ENCODE measurements at places on chromosomes 6 and 20.

- DNase-seq: no peak
- no peaks in the 10 kb centered on the region for H3K27me3 ChIP-seq
- H3K4me3 ChIP-seq: no peak overlapping the region
- H3K36me3 ChIP-seq: no peaks in the 10 kb centered on the region
Observed at GRCh38 chr6:162907876-162908481, 180.2 kb downstream of the PACRG start.

DNA sequence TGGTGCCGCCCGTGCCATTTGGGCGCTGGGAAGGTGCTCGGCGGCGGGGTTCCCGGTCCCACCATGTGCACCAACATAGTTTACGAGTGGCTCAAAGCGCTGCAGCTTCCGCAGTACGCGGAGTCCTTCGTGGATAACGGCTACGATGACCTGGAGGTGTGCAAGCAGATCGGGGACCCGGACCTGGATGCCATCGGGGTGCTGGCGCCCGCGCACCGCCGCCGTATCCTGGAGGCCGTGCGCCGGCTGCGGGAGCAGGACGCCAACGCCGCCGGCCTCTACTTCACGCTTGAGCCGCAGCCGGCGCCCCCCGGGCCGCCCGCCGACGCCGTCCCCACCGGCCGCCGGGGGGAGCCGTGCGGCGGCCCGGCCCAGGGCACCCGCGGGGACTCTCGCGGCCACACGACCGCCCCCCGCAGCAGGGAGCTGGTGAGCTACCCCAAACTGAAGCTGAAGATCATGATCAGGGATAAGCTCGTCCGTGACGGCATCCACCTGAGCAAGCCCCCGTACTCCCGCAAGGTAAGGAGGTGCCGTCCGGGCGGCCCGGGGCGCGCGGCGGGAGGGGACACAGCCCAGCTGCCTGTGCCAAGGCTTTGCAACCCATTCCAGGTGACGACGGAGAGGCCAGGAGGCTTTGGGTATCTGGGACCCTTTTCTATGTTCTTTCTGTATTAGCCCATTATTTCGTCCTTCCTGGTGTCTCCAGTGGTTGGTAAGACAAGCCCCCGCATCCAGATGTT is 547 bp downstream of the SAMD5 start:
- no peak overlapping the region for H3K27ac ChIP-seq
- peak overlapping the region; percentile 70 for H3K4me3 ChIP-seq
- H3K36me3 ChIP-seq: no peaks in the 10 kb centered on the region
- no peaks in the 10 kb centered on the region for H3K4me1 ChIP-seq
- no peaks in the 10 kb centered on the region for H3K27me3 ChIP-seq
- DNase-seq: peak; percentile 17

DNA sequence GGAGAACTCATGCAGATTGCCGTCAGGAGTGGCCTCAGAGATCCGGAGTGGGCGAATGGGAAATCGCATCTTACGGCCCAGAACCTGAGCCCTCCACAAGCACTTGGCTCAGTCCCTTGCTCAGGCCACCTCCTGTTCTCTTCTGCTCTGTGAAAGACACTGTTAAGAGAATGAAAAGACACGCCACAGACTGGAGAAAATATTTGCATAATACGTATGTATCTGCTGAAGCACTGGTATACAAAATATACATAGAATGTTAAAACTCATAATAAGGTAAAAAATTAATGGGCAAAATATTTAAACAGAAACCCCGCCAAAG is 838 bp upstream of the POM121L2 start:
- no peak overlapping the region for H3K27ac ChIP-seq
- H3K4me3 ChIP-seq: peak overlapping the region; percentile 44
- DNase-seq: no peak
- H3K27me3 ChIP-seq: peaks cover 17% of the 10 kb centered on the region
- no peaks in the 10 kb centered on the region for H3K36me3 ChIP-seq
- H3K4me1 ChIP-seq: no peaks in the 10 kb centered on the region

DNA sequence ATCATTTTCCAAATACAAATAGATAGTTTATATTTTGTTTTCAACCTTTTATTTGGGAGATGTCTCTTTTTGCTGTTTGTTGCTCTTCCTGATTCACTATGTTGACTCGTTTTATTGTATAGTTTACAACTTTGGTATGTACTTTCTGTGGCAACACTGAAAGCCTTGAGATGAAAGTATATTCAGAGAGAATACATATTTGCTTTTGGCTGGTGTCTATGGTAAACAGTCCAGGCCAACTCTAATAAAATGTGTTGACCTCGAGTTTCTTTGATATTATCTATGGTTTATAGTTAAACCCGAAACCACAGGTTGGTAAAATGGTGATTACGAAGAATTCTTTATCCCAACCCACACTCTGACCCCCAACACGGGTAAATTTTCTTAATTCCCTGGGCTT is 919.6 kb upstream of the MAP3K7 start:
- no peaks in the 10 kb centered on the region for H3K27me3 ChIP-seq
- no peak overlapping the region for H3K4me3 ChIP-seq

DNA sequence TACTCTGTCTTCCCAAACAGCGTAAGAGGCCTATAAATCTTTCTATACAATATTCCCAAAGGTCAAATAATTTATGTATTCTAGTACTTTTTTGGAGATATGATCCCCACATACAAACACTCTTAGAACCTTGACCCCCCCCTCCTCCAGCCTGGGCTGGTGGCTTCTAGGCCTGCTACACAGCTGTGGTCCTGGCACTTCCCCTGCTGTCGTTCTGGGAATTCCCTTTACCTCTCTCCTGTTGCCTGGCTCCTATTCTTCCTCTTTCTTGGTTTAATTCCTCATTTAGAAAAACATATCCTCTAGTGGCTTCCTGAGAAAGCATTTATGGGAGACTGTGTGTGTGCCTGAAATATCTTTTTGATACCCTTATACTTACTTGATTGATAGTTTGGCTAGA is 4.1 kb upstream of the TXLNB start:
- no peaks in the 10 kb centered on the region for H3K4me1 ChIP-seq
- H3K27ac ChIP-seq: no peak overlapping the region
- no peaks in the 10 kb centered on the region for H3K27me3 ChIP-seq
- no peak overlapping the region for H3K4me3 ChIP-seq
- DNase-seq: no peak

GRCh38 chr6:14226051-14226660 is 108.6 kb downstream of the CD83 start:
- H3K4me3 ChIP-seq: no peak overlapping the region
- no peak overlapping the region for H3K27ac ChIP-seq
- H3K4me1 ChIP-seq: no peaks in the 10 kb centered on the region

DNA sequence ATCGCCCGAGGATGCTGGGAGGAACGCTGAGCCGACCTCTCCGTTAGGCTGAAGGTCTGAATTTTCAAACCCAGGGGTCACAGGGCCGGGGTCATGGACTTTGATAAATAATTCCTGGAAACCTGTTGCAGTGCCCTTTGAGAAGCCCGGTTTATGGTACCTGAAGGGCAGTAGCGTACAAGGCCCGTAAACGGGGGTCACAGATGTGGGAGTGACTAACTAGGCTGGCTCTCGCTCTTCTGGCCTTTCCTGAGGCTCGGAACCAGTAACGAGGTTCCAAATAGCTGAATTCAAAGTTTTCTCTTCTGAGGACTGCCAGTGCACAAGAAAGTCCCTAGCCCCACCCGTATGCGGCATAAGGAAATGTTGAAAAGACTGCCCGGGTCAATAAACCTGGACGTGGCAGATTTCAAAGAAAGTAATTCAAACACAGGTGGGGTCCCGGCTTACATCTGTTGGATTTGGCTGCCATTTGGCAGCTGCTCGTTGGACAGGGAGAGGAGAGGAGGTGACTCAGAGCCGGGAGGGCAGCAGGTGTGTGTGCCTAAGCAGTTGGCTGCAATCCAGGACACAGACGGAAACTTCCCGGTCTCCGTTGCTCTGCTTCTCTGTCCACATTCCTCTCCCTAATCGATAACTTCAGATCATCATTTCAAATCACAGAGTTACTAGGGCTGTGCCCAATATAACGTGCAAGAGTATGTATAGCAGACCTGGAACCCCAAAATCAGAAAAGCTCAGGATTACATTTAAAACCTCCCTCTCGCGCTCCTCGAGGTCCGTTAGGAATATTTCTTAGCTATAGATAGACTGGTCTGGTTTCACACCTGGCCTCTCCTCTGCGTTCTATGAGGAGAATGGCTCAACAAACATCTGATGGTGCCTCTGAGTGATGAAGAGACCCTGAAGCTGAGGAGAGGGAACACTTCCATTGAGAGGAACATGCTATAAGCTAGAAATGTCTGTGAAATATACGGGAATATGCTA is 765 bp upstream of the GMDS start:
- peak overlapping the region; percentile 96 for H3K27ac ChIP-seq
- H3K36me3 ChIP-seq: no peaks in the 10 kb centered on the region
- DNase-seq: peak; percentile 83
- peak overlapping the region; percentile 93 for H3K4me3 ChIP-seq
- no peaks in the 10 kb centered on the region for H3K4me1 ChIP-seq
- H3K27me3 ChIP-seq: no peaks in the 10 kb centered on the region

- H3K4me3 ChIP-seq: no peak overlapping the region
- H3K4me1 ChIP-seq: no peaks in the 10 kb centered on the region
- no peaks in the 10 kb centered on the region for H3K36me3 ChIP-seq
- DNase-seq: no peak
- H3K27me3 ChIP-seq: no peaks in the 10 kb centered on the region
Observed at GRCh38 chr6:99867026-99867425, 127.0 kb downstream of the MCHR2 start.

DNA sequence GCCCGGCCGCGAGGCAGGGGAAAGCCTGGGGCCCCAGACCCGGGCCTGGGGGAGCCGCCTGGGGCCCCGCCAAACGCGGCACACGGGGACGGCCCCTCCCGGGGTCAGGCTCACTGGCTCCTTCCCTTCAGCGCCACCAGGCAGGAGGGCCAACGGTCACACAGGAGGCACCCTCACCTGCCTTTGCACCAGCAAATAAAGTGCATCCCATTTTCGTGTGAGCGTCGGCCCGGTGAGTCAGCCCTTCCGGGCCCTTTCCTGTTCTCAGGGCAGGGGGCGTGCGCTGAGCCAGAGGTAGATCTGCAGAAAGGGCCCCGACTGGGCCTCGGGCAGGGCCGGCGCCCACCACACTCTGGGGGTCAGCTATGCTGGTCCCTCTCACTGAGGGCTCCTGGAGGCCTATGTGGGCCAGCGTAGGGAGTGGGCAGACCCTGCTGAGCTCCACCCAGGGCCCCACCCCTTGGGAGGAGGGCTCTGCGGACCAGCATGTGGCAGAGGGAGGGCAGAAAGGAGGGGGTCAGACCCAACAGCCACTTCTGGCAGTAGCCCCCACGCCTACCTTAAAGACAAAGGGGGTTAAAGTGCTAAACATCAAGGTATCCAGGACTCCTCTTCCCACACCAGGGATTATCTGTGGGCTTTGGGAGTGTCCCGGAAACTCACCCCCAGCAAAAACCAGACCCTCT is 931 bp upstream of the UCKL1 start:
- H3K4me3 ChIP-seq: peak overlapping the region; percentile 99
- H3K27me3 ChIP-seq: no peaks in the 10 kb centered on the region
- H3K4me1 ChIP-seq: peaks cover 17% of the 10 kb centered on the region
- H3K27ac ChIP-seq: peak overlapping the region; percentile 42

- H3K4me1 ChIP-seq: no peaks in the 10 kb centered on the region
- no peak overlapping the region for H3K27ac ChIP-seq
- H3K27me3 ChIP-seq: no peaks in the 10 kb centered on the region
- H3K4me3 ChIP-seq: no peak overlapping the region
Observed at GRCh38 chr6:75353644-75354043, 69.1 kb upstream of the TMEM30A start.

GRCh38 chr20:22389836-22390542 is 194.4 kb downstream of the FOXA2 start:
- DNase-seq: no peak
- H3K4me1 ChIP-seq: no peaks in the 10 kb centered on the region
- no peaks in the 10 kb centered on the region for H3K27me3 ChIP-seq
- no peaks in the 10 kb centered on the region for H3K36me3 ChIP-seq

DNA sequence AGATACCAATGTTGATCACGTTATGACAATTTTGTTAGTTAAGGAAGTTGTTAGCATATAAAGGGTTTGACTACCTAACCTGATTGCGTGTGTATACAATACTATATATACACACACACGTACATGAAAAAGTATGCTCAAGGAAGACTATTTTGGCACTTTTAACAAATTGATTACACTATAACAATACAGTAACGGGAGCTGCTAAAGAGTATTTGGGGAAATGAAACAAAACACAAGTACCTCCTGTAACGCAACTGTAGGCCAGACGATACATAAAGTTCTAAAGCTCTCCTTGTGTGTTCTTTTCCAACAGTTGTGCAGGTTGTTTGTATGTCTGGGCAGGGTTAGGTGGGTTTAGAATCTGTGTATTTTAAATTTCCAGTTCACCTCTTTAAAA is 98.7 kb downstream of the PLEKHG1 start:
- DNase-seq: no peak
- no peaks in the 10 kb centered on the region for H3K27me3 ChIP-seq
- H3K4me3 ChIP-seq: no peak overlapping the region
- H3K36me3 ChIP-seq: no peaks in the 10 kb centered on the region

- H3K36me3 ChIP-seq: no peaks in the 10 kb centered on the region
- H3K27me3 ChIP-seq: no peaks in the 10 kb centered on the region
- H3K4me3 ChIP-seq: no peak overlapping the region
- H3K27ac ChIP-seq: no peak overlapping the region
- DNase-seq: no peak
- no peaks in the 10 kb centered on the region for H3K4me1 ChIP-seq
Observed at GRCh38 chr6:44730771-44731391, 343.4 kb downstream of the CDC5L start.

- H3K27me3 ChIP-seq: no peaks in the 10 kb centered on the region
- no peak overlapping the region for H3K4me3 ChIP-seq
- H3K4me1 ChIP-seq: no peaks in the 10 kb centered on the region
- DNase-seq: no peak
- H3K27ac ChIP-seq: no peak overlapping the region
Observed at GRCh38 chr6:11911538-11911937, 100.6 kb upstream of the HIVEP1 start.

All from pancreas (tissue), 10 donors.